ENCODE measurements at places on chromosomes 16 and 17. TPM values are rescaled to one million over a fixed set of nuclear protein-coding genes. Genes with fewer than 3 reads are reported as not detected.

GRCh38 chr17:66354472-66354871 is 52.1 kb downstream of the PRKCA start:
- DNase-seq = no peak

DNA sequence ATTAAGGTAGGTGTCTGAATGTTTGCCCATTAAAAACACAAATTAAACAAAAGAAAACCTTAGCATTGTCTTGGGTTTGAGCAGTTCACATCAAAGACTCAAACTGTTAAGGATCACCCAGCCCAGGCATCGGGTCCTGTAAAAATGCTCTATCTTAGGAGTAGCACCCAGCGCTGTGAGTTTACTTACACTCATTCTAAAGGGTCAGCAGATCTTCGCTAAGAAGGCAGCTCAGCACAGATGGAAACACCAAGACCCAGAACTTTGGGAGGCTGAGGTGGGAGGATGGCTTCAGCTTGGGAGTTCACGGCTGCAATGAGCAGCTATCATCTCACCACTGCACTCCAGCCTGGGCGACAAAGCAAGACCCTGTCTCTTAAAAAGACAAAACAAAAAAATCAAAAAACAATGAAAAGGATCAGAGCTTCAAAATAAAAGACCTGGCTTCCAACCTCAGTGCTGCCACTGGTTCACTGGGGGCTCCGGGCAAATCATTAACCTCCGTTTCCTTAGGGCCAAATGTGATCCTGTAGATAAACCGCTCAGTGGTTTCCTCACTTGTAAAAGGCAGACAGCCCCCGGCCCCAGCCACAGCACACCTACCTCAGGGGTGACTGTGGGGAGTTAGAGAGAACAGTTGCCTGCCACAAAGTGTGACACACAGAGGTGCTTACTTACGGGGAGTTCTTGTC is 11.1 kb downstream of the COG1 start:
- no peak for DNase-seq

GRCh38 chr16:89052191-89052889 is 41.3 kb upstream of the ACSF3 start:
- no peak for DNase-seq

DNA sequence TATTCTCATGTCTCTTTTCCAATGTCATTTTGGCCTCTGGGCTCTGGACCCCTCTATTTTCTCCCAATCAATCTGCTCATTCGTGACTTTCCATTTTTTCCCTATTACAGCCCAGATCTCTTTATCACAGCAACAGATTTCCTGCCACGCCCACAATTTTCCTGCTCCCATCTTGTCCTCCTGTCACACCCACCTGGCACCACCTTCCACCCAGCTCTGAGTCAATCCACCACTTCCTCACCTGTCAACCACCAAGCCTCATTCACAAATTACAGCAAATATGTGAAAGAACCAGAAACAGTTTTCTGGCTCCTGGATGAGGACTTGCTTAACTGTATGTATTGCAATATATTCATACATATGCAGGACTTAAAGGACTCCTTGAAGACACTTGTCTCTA is 311.3 kb downstream of the GRIN2A start:
- no peak for DNase-seq

- DNase-seq = no peak
These were observed 818 bp upstream of the BCAS3 start for GRCh38 chr17:60676758-60677307.

DNA sequence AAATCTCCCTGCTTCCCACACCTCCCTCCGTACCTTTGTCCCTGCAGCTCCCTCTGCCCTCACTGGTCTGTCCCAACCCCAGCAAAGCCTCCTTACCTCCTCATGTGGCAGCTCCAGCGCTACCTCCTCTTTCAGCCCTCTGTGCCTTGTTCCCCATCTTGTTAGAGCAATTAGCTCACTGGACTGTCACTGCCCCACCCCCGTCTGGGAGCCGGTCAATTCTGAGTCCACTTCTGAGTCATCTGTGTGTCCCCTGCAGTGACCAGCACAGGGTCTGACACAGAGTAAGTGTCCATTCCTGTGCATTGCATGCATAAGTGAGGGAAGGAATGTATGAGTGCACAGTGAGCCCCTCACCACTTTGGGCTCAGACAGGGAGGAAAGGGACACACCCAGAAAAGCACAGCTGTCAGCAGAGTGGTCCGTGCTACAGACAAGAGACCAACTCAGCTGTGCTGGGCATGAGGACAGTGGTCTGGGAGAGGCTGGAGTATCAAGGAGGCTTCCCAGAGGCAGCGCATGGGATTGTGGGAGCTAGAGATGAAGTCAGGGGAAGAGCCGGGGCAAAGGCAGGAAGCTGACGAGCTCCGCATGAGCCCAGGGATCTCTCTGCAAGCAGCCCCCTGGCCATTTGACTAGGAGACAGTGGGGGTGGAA is 45.9 kb downstream of the PITPNM3 start:
- DNase-seq = no peak

DNA sequence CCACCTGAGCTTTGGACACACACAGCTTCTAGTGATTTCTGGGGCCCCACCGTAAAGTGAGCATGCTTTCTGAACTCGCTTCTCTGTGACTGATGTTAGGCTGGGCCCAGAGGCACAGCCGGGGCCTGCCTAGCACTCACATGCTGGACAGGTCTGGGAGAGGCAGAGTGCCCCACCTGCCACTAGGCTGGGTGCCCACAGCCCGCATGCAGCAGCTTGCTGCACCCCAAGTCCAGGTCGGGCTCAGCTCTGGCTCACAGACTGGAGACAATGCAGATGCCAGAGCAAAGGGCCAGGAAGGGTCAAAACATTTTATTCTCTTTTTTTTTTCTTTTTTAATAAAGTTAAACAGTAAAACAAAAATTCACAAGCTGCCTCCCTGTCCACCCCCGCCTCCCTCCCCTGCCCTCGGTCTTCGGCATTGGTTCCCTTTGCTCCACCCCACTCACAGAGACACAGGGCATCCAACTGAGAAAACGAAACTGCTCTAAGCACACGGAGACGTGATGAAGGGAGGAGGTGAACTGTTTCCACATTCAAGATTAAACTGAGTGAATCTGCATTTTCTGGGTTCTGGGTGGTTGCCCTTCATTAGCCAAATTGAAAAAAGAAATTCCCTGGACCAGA is 9.7 kb downstream of the CNP start:
- DNase-seq = no peak

GRCh38 chr17:47757386-47757785 is 24.4 kb downstream of the TBX21 start:
- no peak for DNase-seq

The ADORA2B gene
- polyA plus RNA-seq = 3.7 TPM

Measured in forelimb muscle (tissue), 1 donor.